ENCODE measurements at places on chromosomes 12 and 14. TPM values are rescaled to one million over a fixed set of nuclear protein-coding genes. Genes with fewer than 3 reads are reported as not detected.

The OR6C2 gene
- not detected for total RNA-seq

The SSPN gene
- total RNA-seq: not detected

The SPIC gene
- total RNA-seq: not detected

The TWF1 gene
- total RNA-seq: 72.3 TPM

The BCL7A gene
- 4.4 TPM for total RNA-seq

The GPRC5A gene
- total RNA-seq: 0.47 TPM

The CYP46A1 gene
- total RNA-seq: 0.22 TPM

The RPGRIP1 gene
- not detected for total RNA-seq

The MSRB3 gene
- 0.17 TPM for total RNA-seq

The KRT85 gene
- not detected for total RNA-seq

The SERPINA12 gene
- not detected for total RNA-seq

The AQP2 gene
- total RNA-seq: not detected

The STYK1 gene
- total RNA-seq: not detected

The CIPC gene
- total RNA-seq: 8.2 TPM

The MGAT2 gene
- total RNA-seq: 15.1 TPM

The SERPINA5 gene
- not detected for total RNA-seq

The PLA2G1B gene
- not detected for total RNA-seq

The EPYC gene
- not detected for total RNA-seq

The DNAJC22 gene
- not detected for total RNA-seq

Data from CD4-positive, alpha-beta T cell (primary cell).